GM13977 (cell line): ENCODE measurements at places on chromosomes 3 and 15.

GRCh38 chr3:72155391-72156064 is 370.6 kb upstream of the PROK2 start:
- DNase-seq: no peak

DNA sequence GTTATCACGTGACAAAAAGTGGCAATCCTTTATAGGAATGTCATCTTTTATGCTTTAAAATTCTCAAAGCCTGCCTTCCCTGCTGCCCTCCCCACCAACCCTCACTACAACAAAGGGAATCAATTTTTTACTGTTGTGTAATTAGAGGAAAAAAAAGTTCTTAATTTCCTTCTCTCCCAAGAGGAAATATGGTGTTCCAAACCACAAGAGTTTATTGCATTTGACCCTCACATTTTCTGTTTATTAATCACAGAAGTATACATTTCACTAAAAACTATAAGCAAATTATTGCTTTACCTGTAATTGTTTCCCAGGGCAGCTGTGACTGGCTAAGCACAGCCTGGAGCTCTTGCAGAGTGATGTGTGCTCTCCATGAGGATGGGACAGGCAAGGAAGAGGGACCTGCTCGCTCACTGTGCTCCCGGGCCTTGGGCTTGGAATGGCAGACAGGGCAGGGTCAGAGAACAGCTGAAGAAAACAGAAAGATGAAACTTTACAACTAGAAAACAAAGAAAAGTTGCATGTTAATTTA is 31.3 kb upstream of the ATP10A start:
- no peak for DNase-seq

GRCh38 chr15:31145271-31145911 is 43.9 kb upstream of the TRPM1 start:
- no peak for DNase-seq

DNA sequence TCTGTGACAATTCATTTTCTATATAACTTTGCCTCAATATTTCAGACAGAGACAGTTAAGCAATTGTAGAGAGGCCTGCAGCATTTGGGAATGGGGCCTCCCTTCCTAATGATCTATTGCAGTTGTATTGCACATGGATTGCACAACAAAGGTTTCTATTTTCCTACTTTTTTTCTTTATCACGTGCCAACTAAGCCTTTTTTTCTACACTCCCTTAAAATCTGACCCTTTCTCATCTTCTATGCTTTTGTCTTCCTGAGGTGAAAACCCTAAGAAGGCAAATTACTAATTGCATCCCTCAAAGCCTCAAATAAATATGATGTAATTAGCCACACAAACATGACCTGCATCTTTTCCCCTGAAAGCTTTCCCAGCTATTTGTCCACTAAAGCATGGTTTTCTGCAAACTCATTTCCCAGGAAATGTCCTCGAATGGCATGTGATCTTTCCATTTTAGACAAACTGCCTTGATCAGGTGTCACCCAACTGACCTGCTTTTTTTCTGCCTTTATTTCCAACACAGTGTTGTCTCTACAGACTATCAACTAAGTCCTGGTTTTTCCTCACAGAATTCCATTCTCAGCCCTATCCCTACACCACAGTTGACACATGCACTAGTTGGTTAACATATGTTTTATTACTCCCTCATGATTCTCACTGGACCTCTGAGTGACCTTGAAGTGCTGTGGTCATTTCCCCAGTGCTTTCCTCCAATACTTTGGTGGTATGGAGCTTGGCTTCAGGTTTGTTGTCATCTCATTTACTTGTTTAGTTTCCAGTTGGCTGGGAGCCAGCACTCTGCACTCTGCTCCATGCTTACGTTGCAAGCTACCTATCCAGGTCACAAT is 31.9 kb upstream of the TSC22D2 start:
- DNase-seq: no peak

DNA sequence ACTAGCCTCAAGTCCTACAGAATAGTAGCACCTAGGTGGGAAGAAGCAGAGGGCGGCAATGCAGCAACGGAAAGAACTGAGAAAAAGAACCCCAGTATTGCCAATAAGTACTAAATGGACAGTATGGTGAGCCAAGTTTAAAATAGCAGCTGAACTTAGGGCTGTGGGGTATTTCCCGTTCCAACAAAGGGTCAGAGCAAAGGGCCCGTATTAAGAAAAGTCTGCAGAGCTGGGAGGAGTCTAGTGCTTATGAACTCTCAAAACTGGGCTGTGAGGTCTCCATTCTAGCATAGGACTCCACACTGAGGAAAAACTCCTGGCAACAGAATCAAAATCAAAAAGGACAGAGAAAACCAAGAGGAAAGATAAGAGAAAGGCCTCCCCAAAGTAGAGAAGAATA is 250.7 kb downstream of the FOXP1 start:
- no peak for DNase-seq

- DNase-seq: no peak
These were observed 681 bp downstream of the TWF2 start for GRCh38 chr3:52238193-52238760.

DNA sequence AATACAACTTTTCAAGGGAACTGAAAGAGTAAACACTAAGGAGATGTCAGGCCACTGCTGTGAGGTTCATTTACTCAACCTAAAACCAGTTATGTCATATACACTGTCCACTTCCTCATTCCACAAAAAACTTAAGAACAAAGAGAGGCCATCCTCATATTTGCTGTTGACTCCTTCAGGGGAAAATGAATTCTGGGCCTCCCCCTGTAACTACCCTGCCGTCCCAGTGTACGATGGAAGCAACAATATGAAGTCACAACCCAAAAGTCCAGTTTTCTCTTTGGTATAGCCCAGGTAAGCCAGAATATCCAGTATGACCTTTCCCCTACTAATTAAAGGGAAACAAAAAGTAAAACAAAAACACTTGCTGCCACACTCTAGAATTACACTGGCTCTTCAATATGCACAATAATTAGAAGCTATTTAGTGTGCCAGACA is 16.2 kb downstream of the CEP152 start:
- peak; percentile 52 for DNase-seq

DNA sequence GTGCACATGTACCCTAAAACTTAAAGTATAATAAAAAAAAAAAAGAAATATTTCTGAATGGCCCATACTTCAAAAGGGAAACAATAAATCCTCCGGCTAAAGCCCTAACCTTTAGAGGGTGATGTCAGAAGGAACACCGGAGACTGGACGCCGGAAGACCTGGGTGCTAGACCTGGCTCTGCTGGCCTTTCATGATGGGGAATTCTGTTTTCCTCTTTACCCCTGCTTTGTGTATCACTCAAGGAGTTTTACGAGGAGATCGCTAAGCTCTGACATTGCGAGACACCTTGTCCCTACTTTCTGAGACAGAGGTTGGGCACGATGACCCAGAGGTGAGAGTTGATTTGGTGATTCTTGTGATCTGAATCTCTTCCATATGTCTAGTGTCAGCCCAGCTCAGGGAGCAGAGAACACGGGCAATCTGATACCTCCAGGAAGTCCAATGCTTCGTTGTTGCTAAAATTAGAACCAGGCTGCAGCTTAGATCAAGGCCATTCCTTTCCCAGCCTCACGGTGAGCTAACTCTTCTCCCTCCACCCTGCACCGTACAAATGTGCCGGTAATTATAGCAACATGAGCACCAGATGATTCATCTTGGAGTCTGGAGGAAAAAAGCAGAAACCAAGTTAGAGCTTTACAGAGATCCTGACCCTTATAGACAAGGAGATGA is 42.0 kb upstream of the CFAP161 start:
- DNase-seq: no peak
